ENCODE measurements at places on chromosomes 2 and 18.

- DNase-seq, result no peak
These were observed 49.1 kb upstream of the CTAGE1 start for GRCh38 chr18:22466608-22467395.

DNA sequence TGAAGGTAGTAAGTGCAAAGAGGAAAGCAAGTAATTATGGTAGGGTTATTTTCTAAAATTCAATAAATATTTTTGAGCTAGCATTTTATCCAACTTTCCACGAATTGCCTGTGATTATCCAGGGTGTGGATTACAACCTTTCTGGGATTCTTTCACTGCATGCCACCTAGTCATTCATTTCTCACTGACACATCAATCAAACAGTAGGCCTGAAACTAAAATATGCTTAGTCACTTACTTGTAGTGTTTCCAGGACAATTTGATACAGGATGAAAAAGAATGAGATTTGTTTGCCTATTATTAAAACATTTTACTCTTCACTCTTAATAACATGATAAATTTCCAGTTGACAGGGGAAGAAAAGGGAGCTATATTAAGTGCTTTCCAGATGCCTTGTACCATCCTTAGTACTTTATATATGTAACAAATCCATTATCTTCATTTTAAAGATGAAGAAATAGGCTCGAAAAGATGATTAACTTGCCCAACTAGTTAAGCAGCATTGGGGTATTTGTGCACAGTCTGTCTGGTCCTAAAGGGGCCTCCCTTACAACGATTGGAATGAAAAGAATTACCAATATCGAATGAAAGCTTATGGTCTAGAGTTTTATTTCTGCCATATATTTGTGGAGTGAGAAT is 70.4 kb downstream of the KCTD1 start:
- peak; percentile 81 for DNase-seq

DNA sequence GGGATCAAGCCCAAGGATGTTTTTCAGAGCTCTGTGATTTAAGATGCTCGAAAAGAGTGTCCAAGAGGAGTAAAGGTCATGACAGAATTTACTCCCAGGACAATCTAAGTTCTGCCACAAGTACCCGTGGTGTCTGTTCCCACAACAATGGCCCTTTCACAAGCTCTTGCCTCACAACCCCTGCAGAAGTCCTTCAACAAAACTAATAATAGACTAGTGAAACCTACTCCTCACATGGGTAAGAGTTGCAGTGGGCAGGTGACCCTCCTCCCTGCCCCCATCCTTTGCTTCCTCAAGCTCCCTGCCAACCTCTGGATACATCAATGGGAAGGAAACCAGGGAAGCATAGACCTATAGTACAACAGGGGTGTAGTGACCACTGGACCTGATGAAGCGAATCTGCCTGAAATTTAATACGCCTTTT is 34.9 kb downstream of the PTCD3 start:
- no peak for DNase-seq

- DNase-seq, result no peak
These were observed 78.7 kb downstream of the GBX2 start for GRCh38 chr2:236089271-236090026.

DNA sequence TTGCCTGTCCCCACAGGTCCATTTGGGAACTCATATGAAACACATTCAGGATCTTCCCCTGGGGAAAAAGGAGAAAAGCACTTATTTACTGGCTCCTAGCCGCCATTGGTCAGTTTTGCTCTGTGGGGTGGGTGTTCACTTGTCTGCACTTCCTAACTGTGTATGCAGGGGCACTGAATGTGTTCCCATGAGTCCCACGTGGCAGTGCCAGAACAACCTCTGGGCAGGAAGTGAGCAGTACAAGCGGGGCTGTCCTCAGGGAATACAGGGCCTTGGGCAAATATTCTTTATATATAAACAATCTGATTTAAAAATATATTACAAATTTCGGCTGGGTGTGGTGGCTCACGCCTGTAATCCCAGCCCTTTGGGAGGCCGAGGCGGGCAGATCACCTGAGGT is 21.8 kb upstream of the CTIF start:
- no peak for DNase-seq

DNA sequence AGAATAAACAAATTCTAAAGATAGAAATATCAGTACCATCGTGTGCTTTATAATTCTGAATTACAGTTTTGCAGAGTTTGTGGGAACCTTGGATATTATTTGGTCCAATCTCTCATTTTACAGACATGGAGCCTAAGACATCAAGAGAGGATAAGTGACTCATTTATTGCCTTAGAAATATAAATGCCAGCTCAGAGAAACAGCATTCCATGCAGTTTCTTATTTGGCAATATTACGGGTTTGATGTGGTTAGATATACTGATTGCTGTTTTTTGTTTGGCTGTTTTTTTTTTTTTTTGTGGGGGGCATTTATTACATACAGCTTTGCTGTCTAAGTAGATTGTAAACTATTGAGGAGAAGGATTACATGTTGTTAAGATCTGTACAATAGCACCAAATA is 1241.1 kb upstream of the LRRTM1 start:
- no peak for DNase-seq

- DNase-seq, result no peak
These were observed 240.6 kb downstream of the SOX11 start for GRCh38 chr2:5932556-5933469.

DNA sequence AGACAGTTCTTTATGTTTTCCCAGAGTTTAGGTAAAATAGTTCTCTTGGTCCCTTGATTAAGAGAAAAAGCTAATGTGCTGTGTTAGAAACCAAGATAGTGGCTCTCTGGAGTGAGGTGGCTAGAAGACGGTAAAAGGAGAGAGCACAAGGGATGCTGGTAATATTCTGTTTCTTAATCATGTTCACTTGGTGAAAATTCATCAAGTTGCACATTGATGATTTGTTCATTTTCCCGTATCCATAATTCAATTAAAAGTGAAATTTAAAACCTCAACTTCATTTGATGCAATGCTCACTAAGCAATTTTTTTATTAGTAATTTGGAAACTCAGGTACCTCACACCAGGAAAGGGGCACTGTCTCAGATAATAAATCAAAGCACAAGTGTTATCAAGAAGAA is 113.8 kb downstream of the NBAS start:
- no peak for DNase-seq

- DNase-seq, result no peak
These were observed 59.4 kb upstream of the LRPPRC start for GRCh38 chr2:44055229-44055628.

DNA sequence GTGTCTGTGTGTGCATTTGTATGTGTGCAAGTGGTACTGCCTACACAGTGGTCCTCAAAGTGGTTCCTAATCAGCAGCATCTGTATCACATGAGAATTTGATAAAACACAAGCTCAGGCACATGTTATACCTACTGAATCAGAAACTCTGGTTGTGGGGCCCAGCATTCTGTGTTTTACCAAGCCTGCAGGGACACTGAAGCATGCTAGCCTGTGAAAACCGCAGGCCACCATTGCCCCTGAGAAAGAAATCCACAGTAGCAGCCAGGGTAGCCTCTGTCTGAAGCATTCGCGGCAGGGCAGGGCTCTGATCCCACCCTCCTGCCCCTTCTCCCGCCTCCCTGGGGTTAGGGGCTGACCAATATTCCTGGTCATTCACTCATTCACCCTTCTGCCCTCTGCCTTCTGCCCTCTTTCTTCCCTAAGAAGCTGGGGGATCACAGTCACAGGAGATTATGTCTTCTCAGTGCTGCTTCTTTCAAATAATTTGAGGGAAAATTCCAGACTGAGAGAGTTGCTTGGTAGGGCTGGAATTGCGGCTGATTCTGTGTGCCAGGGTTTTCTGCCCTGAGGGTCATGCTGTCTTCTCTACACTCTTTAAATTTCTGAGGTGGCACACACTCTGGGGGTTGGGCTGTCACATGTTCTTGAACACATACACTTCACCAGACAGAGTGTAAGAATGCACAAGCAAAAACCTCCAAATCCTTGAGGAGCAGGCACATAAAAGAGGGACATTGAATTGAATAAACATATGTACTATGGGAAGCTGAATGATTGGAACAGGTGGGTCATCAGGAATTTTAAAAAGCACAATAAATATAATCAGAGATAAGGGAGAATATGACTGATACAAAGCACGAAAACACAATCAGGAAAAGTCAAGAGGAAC is 126.6 kb upstream of the SEC11C start:
- DNase-seq, result no peak

- DNase-seq, result peak; percentile 45
These were observed 74.1 kb downstream of the COL4A3 start for GRCh38 chr2:227238238-227239237.

DNA sequence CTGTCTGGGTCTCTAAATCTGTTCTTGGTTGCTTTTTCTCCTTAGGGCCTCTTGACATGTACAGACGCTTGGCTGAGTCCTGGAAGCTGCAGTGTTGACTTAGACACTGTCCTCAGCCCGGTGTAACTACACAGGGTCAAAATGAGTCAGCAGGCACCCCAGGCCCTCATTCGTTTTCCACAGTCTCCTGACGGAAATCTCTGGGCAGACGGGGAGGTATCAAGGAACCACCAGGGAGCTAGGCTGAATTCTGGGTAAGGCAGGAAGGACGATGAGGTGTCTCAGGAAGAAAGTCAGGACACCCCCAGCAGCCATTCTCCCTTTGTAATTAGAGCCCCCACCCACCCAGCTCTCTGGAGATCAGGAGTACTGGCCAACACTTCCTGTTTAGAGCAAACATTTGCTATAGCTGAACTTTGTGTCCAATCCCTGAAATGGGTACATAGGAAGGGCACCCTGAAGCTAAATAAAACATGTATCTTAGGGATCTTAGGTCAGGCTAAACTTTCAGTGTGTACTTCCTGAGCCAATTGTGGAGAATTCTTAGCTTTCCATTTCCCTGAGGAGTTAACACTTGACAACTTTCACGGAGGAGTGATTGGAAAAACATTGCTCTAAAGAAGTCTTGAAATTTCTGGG is 23.9 kb upstream of the EPAS1 start:
- DNase-seq, result no peak

- no peak for DNase-seq
These were observed 250.2 kb upstream of the REG3G start for GRCh38 chr2:78775291-78775690.

GRCh38 chr2:118312969-118313756 is 224.9 kb downstream of the INSIG2 start:
- no peak for DNase-seq

GRCh38 chr2:3742743-3743508 is 39.6 kb downstream of the DCDC2C start:
- DNase-seq, result no peak

DNA sequence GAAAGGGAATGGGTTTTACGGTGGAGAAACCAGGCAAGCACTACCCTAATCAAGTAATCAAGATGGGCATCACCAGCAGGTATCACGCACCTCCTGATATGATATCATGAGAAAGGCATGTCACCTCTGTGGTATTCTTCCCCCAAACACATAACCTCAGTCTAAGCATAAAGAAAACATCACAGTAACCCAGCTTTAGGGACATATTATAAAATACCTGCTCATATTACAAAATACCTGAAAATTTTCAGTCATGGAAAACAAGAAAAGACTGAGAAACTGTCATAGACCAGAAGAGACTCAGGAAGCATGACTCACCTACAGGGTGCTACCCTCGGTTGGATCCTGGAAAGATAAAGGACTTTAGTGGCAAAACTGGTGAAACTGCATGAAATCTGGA is 30.5 kb downstream of the GCKR start:
- no peak for DNase-seq
